ENCODE measurements at places on chromosomes 3 and 15.

- no peak for DNase-seq
Measured at GRCh38 chr3:99845331-99845730, 27.7 kb downstream of the CMSS1 start.

GRCh38 chr3:97917813-97918536, 54.3 kb downstream of the RIOX2 start:
- DNase-seq = no peak

GRCh38 chr15:27752691-27753090, 346.4 kb downstream of the OCA2 start:
- DNase-seq = no peak

DNA sequence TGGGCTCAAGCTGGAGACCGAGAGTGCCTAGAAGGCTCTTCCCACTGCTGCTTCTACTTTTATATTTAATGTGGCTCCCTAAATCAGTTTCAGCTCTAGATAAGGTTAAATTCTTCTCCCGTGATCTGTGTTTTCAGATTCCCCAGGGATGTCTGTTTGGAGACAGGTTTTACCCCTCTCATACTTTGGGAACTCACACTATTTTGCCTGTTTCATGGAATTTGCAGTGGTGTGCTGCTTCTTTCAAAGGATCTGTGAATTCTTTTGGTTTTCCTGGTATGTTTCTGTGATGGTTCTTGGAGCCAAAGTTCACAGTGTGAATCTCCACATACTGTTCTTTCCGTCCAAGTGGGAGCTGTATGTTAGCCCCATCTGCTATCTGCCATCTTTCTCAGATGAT, 238.3 kb upstream of the SLITRK3 start:
- no peak for DNase-seq

DNA sequence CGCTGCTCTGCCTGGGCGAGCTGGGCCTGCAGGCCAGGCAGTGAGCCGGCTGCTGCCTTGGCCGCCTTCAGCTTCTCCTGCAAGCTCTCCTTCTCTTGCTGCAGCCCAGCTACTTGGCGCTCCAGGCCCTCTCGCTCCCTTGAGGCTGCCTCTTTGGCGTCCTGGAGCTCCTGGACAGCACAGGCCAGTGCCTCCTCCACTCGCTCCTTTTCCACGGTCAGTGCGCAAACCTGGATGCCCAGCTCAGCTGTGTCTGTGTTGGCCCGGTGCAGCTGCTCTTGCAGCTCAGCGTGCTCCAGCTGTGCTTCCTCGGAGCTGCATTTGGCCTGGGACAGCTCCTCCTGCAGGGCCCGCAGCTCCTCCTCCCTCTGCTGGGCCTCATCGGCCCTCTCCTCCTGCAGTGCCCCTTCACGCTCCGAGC, 23.1 kb downstream of the CXCR6 start:
- DNase-seq = no peak

DNA sequence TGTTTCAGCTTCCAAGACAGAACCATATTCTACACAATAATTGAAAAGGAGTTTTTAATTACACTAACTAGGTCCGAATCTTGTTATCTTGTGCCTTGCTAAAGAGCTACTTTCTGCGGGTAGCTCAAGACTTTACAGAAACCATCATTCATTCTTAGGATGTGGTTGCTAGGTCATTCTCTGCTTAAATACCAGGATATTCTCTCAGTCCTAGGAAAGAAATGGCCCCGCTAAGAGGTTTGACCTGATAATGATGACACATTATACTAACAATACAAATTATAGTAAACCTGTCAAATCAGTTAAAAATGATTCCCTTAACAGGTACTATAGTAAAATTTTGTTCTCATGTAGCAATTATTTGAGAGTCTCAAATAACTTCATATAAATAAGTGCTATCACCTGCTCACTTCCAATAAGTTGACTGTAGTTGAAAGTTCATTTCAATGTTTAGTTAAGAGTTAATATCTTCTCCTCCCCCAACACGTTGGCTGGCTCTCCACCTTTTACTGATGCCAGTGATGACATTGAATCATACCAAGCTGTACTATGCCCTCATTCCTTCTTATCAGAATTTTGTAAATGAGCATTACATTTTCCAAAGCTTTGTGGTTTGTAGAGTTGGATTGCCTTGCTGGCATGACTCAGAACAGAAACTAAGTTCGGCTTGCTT, 3.6 kb upstream of the C3orf85 start:
- DNase-seq = no peak

- no peak for DNase-seq
Measured at GRCh38 chr15:44659056-44659455, 4.4 kb downstream of the SPG11 start.

DNA sequence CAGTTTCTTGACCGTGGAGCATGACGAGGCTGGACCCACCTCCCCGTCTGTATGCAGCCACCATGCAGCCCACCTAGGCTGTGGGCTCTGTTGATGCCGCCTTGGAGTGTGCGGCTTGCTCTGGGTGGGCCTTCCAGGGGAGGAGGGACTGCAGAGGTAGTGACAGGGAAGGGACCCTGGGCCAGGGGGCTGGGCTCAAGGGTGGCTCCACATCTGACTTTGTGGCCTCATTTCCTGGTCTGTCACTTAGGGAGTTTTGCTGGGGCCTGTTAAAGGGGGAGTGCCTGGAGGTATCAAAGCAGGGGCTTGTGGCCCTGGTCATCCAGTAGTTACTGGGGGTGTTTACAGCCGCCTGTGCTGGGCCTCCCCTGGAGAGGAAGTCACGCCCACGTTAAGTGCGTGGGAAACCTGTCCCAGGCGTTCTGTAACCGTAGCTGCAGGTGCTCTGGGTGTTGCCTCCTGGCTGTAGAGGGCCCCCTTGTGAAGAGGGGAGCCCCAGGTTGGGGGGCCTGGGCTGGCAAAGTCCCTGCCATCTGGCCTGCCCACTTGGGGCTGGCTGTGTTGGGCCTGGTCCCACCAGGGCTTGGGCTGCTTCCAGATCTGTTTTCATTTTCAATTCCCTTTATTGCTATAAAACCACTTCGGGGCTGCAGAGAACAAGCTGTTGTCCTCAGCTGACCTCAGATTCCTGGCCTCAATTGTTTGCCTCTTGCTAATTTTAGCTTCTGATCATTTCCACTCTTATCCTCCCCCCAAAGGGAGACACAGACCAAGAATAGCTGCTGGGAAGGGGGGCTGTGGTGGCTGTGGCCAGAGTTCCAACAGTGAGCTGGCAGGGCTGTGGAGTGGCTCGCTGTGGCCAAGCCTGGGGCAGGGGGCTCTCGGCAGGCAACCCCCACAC, 26.5 kb downstream of the KLF13 start:
- DNase-seq = peak; percentile 74

- DNase-seq = no peak
Measured at GRCh38 chr15:65960586-65960985, 91.3 kb downstream of the RAB11A start.

DNA sequence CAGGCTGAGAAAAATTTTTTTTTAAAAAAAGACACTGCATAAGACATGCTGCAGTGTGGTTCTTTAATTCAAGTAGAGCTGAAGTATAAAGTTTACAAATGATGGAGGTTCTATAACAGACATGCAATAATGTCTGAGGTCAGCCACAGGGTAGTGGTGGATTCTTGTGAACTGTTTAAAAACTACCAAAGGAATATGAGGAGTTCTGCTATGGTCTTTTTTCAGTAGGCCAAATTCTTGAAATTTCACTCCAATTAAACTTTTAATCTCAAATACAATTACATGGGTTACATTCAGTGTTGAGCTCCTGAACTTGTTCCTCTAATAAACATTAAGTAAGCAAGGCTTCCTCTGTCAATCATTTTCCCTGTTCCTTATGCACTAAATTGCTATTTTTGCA, 122.7 kb downstream of the PLD1 start:
- no peak for DNase-seq

DNA sequence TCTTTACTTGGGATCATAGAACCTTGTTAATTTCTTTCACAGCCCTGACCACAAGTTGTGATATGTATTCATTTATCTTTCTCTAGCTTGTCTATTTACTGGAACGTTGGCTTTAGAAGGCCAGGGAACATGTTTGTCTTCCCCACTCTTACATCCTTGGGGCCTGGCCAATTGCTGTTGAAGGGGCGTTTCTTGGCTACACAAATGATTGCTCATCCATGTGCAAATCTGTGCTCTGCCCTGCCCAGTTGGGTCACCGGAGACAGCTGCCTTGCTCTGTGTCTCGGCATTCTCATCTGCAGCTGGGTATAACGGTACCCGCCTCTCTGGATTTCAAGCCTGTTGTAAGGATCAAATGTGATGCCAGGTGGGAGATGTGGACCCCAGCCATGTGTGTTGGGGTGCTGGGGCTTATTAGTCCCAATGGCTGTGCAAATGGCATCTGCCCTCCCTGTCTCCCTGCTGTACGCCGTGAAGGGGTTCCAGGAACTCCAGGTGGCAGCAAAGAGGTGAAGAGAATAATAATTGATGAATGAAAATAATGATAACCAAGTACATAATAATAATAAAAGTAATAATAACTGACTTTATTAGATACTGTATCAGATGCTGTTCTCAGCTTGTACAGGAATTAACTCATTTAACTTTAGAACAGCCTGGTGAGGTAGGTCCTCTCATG, 24.0 kb upstream of the TLE3 start:
- DNase-seq = peak; percentile 68

- DNase-seq = no peak
Measured at GRCh38 chr3:157610876-157611535, 107.8 kb upstream of the VEPH1 start.

DNA sequence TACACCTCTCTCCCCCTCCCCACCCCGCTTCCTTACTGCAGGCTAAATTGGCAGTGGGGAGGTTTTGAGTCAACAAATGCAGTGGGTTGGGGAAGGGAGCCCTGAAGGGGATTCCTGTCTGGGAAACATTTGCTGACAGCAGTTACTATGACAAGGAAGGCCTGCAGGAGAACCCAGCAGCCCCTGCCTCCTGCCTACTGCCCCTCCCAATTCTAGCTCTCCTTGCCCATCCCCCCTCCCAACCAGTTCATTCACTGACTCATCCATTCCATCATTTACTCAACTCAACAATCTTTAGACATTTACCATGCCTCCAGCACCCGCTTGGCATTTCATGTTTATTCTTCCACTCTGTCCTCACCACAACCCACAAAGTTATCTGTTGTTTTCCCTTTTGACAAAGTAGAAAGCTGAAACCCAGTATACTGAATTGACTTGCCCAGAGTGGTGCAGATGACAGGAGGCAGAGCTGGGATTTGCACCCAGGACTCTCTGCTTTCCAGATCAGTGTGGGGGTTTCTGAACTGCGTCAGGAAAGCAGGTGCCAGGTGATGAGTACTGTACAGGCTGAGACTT, 75.0 kb downstream of the MAGEF1 start:
- no peak for DNase-seq

DNA sequence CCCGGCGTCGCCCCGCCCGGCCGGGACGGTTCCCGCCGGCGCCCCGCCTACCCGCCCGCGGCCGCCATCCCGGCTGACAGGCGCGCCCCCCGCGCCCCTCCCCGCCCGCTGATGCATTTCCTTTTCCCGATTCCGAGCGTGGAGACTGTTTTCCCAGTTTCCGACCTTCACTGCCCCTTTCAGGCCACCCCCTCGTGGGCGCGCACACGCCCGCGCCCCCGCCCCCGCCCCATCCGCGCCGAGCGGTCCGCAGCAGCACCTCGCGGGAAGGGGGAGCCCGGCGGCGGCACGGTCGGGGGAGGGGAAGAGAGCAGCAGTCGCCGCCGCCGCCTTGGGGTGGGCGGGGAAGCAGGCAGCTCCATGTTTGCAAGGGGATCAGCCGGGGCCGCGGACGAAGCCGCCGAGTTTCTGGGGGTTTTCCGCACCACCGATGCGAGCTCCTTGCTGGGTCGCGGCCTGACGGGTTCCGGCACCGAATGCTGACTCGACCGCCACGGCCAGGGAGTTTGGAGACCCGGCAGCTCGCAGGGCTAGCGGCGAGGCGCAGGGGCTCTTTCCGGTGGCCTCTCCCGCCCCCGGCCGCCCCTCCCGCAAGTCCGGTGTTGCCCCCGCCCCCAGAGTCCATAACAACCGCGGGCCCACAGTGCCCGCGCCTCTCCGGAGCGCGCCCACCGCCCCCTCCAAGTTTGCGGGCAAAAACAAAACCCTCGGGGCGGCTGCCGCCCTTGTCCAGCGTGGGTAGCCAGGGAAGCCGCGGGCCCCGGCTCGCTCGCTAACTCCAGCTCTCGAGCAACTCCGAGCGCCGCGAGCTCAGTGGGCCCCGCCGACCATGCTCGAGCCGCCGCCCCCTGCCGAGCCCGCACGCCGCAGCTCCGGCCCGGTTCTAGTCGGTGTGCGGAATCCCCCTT, 3.2 kb upstream of the SIN3A start:
- DNase-seq = peak; percentile 74

GRCh38 chr3:78913711-78914110, 854.1 kb downstream of the ROBO1 start:
- DNase-seq = no peak

DNA sequence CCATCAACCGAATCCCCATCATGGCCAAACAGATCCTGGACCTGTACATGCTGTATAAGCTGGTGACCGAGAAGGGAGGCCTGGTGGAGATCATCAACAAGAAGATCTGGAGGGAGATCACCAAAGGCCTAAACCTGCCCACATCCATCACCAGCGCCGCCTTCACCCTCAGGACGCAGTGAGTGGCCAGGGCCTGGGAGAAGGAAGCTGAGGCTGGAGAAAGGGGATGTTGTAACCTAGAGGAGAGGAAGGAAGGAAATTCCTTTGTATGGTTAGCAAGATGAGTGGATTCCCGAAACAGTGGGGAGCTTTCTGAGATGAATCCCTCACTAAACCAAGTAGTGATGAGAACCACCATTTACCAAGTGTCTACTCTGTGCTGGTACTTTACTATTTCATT, 25.8 kb upstream of the CLK3 start:
- DNase-seq = no peak

GRCh38 chr15:38531509-38531908, 33.1 kb downstream of the RASGRP1 start:
- no peak for DNase-seq

DNA sequence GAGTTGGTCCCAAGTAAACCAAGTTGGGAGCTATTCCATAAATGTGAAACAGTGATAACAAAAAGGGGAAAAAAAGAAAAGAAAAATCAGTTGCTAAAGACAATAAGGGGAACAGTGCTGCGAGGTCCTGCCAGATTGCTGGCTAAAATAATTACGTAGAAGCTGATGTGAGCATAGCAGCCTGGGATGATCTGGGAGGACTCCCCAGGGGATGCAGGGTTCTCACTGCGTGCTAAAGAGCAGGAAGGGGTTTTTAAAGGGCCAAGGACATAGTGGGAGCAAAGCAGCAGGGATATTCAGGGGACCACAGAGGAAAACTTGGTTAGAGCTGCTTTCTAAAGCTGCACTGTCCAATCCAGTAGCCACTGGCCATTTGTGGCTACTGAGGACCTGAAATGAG, 133.0 kb upstream of the UMPS start:
- no peak for DNase-seq

- no peak for DNase-seq
Measured at GRCh38 chr3:33211444-33211843, 7.2 kb downstream of the SUSD5 start.

DNA sequence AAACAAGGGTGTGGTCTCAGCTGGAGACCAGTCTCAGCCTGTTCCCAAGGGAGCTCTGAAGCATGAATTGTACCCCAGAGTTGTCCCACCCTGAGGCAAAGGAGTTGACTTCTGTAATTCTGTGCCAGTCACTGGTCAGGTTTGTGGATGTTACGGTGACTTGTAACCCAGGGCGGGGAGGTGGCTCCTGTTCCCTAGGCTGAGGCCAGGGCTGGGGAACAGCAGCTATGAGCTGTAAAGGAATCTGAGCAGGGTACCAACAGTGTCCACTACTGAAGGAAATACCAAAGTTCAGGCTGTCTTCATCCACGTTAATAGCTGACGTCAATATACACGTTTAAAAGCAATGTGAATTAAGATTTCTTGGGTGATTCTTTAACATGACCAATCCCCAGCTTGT, 266.2 kb downstream of the ABHD5 start:
- DNase-seq = no peak

GRCh38 chr3:70277304-70277703, 35.1 kb downstream of the MDFIC2 start:
- DNase-seq = no peak

All from ureter (tissue), 1 donor.